ENCODE measurements at places on chromosomes 5 and 9. TPM values are rescaled to one million over a fixed set of nuclear protein-coding genes. Genes with fewer than 3 reads are reported as not detected.

The DAB2 gene
- not detected for total RNA-seq

- no peaks in the 10 kb centered on the region for H3K36me3 ChIP-seq
- no peak overlapping the region for H3K4me3 ChIP-seq
- H3K27me3 ChIP-seq, result no peaks in the 10 kb centered on the region
- no peak for DNase-seq
- H3K27ac ChIP-seq, result no peak overlapping the region
Measured at GRCh38 chr9:74284581-74285450, 212.3 kb upstream of the RORB start.

DNA sequence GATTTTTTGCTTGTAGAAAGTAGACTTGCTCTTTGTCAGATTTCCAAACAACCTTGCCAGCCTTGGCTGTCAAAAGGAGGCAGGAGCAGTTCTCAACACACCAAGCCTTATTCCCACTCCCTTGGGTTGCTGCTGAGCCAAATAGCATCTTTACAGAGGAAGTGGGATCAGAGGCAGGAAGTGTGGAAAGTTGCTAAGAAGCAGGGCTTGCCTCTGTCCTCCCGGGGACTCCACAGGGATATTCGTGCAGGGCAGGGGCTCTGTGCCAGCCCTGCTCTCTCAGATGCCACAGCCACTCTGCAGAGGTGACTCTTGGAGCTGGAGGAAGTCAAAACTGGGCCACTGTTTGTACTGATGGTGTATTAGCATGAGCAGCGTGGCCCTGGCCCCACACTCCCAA is 24.3 kb downstream of the PTPDC1 start:
- no peak for DNase-seq
- no peak overlapping the region for H3K4me3 ChIP-seq
- H3K4me1 ChIP-seq, result no peaks in the 10 kb centered on the region
- H3K27me3 ChIP-seq, result no peaks in the 10 kb centered on the region

GRCh38 chr5:127957701-127958239 is 125.8 kb upstream of the SLC12A2 start:
- no peak overlapping the region for H3K4me3 ChIP-seq
- H3K36me3 ChIP-seq, result no peaks in the 10 kb centered on the region
- no peak for DNase-seq
- H3K27ac ChIP-seq, result no peak overlapping the region
- H3K27me3 ChIP-seq, result no peaks in the 10 kb centered on the region
- no peaks in the 10 kb centered on the region for H3K4me1 ChIP-seq

The NME5 gene
- total RNA-seq, result not detected

DNA sequence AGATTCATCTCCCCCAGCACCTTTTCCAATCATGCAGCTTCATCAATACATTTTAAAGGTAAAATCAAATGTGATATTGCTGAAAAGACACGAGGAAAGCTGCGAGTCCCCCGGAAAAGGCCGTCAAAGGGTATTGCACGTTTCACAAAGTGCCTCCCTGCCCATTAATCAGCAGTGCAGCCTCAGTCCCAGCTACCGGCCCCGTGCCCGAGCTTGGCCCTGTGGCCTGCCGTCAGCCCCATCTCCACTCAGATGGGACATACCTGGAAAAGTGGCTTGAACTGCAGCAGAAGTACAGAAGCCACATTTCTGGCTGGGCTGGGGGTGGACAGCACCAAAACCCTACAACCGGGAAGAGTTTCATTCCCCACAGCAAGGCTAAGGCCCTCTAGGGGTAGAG is 39.9 kb upstream of the EQTN start:
- H3K4me3 ChIP-seq, result no peak overlapping the region
- H3K36me3 ChIP-seq, result no peaks in the 10 kb centered on the region
- H3K27ac ChIP-seq, result no peak overlapping the region
- no peak for DNase-seq
- no peaks in the 10 kb centered on the region for H3K27me3 ChIP-seq

- H3K27ac ChIP-seq, result no peak overlapping the region
- peaks cover 5% of the 10 kb centered on the region for H3K27me3 ChIP-seq
- no peak for DNase-seq
- no peaks in the 10 kb centered on the region for H3K4me1 ChIP-seq
Measured at GRCh38 chr9:114426046-114426948, 38.5 kb upstream of the AKNA start.

GRCh38 chr9:90774682-90775081 is 26.9 kb upstream of the SYK start:
- no peak overlapping the region for H3K27ac ChIP-seq
- H3K4me1 ChIP-seq, result no peaks in the 10 kb centered on the region
- H3K27me3 ChIP-seq, result peaks cover 14% of the 10 kb centered on the region
- no peaks in the 10 kb centered on the region for H3K36me3 ChIP-seq
- no peak overlapping the region for H3K4me3 ChIP-seq

- H3K36me3 ChIP-seq, result no peaks in the 10 kb centered on the region
- peaks cover 75% of the 10 kb centered on the region for H3K27me3 ChIP-seq
- peak; percentile 65 for DNase-seq
- H3K4me3 ChIP-seq, result no peak overlapping the region
Measured at GRCh38 chr5:170603578-170604565, 100.1 kb downstream of the KCNIP1 start.

- no peak overlapping the region for H3K27ac ChIP-seq
- no peaks in the 10 kb centered on the region for H3K27me3 ChIP-seq
- DNase-seq, result no peak
- H3K4me1 ChIP-seq, result no peaks in the 10 kb centered on the region
- no peak overlapping the region for H3K4me3 ChIP-seq
Measured at GRCh38 chr5:8685704-8686103, 816.8 kb downstream of the MTRR start.

The WDR31 gene
- total RNA-seq, result 3.8 TPM

DNA sequence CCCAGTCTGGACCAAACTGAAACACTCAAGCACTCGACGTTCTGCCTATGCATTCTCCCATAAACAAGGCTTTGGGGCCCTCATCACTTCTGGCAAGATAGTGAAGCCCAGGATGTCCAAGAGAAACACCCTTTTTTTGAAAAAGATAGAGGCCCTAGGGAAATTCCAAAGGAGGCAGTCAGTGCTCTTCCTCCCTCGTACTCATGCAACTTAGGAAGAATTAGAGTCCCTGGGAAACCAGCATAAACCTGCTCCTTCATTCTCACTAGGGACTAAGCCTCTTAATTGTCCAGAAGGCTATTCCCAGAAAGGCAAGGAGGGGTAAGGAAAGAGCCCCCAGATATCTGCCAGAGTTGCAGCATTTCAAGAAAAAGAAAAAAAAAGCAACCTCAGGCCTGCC is 7.8 kb upstream of the RUSC2 start:
- H3K36me3 ChIP-seq, result no peaks in the 10 kb centered on the region
- H3K27ac ChIP-seq, result no peak overlapping the region
- H3K4me1 ChIP-seq, result no peaks in the 10 kb centered on the region
- H3K4me3 ChIP-seq, result no peak overlapping the region
- no peaks in the 10 kb centered on the region for H3K27me3 ChIP-seq

DNA sequence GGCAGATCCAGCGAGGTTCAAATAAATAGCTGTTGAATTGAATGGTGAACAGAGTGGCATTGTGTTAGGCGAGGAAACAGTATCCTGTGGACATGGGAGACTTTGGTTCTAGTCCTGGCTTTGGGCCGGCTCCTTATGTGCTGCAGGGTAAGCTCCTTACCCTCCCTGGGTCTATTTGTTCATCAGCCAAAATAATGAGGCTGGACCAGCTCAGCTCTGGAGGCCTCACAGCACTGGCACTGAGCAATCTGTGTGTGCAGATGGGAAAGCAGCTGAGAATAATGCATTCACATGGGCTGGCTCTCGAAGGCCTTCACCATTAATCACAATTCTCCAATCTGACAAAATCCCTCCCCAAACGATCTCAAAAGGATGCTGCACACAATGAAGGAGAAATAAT is 81.9 kb downstream of the APBA1 start:
- no peak overlapping the region for H3K27ac ChIP-seq
- no peaks in the 10 kb centered on the region for H3K36me3 ChIP-seq
- DNase-seq, result no peak
- no peaks in the 10 kb centered on the region for H3K4me1 ChIP-seq
- peaks cover 16% of the 10 kb centered on the region for H3K27me3 ChIP-seq

The IL5 gene
- 1.3 TPM for total RNA-seq

- H3K4me3 ChIP-seq, result no peak overlapping the region
- peaks cover 19% of the 10 kb centered on the region for H3K27me3 ChIP-seq
- DNase-seq, result no peak
- no peaks in the 10 kb centered on the region for H3K4me1 ChIP-seq
Measured at GRCh38 chr5:124755565-124755964, 9.1 kb upstream of the ZNF608 start.

DNA sequence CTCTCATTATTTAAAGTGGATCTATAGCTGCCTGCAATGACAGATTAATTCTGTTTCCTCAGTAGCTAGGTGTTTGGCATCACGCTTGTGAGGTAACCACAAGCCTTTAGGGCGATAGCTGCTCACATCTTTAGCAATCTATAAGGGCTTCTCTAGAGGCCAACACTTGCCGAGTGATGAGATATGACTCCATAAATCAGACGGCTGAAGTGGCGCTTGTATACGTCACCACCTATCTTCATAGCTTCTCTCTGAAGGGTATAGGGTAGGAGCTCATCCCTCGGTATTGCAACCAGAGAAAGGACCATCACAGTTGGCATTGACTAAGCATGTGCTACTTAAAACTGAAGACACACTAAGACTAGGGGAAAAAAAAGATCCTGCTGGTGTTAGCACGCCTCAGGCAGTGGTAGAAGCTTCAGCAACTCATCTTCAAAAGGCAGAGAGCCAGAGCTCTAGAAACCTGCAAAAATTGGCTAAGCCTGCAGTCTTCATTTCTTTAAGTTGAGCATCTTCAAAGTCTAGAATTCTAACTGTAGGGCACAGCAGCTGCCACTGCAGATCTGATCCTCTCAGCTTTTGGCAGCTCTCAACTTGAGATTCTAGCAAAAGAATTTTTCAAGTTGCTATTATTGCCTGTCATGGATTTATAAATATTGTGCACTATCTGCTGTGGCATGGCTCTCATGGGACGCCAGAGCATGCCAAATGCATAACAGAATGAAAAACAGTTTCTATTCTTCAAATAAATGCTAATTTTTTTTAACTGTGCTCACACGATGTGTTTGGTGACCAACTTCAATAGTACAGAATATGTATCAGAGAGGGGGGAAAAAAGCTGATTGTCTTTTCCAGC is 37.5 kb downstream of the PSMB7 start:
- H3K27me3 ChIP-seq, result no peaks in the 10 kb centered on the region
- H3K27ac ChIP-seq, result no peak overlapping the region
- peaks cover 14% of the 10 kb centered on the region for H3K36me3 ChIP-seq
- no peak for DNase-seq
- H3K4me3 ChIP-seq, result no peak overlapping the region

DNA sequence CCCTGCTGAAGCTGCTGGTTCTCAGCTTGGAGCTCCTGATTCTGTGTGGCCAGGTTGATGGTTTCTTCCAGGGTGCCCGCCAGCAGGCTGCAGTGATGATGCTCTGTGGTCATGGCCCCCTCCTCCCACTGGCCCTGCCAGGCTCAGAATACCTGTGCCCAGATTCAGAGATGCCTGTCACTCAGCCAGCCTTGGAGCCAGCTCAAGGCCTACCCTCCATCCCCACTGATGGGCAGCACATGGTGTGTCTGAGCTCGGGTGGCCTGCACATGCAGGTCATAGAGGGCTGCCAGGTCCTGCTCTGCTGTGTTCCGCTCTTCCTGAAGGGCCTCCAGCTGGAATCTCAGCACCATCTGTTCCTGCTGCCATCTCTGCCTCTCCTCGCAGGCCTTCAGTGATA is 5.4 kb downstream of the SLC35A4 start:
- peaks cover 20% of the 10 kb centered on the region for H3K36me3 ChIP-seq
- DNase-seq, result no peak

The PRRT1B gene
- total RNA-seq, result not detected

GRCh38 chr5:158450751-158451171 is 591.8 kb upstream of the CLINT1 start:
- no peak overlapping the region for H3K27ac ChIP-seq
- DNase-seq, result no peak
- H3K36me3 ChIP-seq, result peaks cover 3% of the 10 kb centered on the region
- H3K4me1 ChIP-seq, result no peaks in the 10 kb centered on the region
- no peak overlapping the region for H3K4me3 ChIP-seq
- H3K27me3 ChIP-seq, result no peaks in the 10 kb centered on the region

The PCDHB9 gene
- total RNA-seq, result 0.05 TPM

The TMEM252 gene
- total RNA-seq, result not detected

DNA sequence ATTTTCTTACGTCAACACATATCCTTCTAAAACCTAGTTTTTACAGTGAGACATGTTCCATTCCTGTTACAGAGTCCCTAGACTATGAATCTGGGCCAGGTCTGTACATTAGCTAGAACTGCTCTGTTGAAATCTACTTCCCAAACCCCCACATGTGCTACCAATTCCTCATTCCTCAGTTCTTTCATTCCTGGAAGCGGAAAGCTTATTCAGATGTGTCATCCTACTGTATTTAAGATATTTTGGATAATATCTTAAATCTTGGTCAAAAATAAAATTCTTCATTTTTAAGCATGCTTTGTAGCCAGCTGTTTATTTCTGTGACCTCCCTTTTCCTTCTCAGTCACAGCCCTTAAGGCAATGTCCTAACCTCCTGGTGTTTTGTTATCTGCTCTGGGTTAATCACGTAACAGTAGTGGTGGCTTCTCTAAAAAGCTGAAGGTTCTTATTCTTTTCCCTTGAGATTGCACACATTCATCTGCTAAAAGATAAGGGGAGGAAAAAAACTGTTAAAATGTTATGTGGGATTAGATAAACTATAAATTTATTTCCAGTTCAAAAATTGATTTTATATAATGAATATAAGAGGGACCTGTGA is 35.6 kb downstream of the GLRX start:
- H3K27ac ChIP-seq, result no peak overlapping the region
- peaks cover 5% of the 10 kb centered on the region for H3K4me1 ChIP-seq
- H3K36me3 ChIP-seq, result no peaks in the 10 kb centered on the region
- no peaks in the 10 kb centered on the region for H3K27me3 ChIP-seq
- no peak for DNase-seq

The GPX8 gene
- not detected for total RNA-seq

GRCh38 chr9:123562844-123563346 is 206.9 kb downstream of the CRB2 start:
- no peaks in the 10 kb centered on the region for H3K27me3 ChIP-seq
- peak; percentile 38 for DNase-seq
- peaks cover 5% of the 10 kb centered on the region for H3K36me3 ChIP-seq
- H3K4me1 ChIP-seq, result peaks cover 18% of the 10 kb centered on the region

- H3K4me1 ChIP-seq, result no peaks in the 10 kb centered on the region
- peaks cover 5% of the 10 kb centered on the region for H3K36me3 ChIP-seq
- DNase-seq, result peak; percentile 37
- no peak overlapping the region for H3K27ac ChIP-seq
Measured at GRCh38 chr9:100011062-100011681, 87.6 kb downstream of the ERP44 start.

The ENHO gene
- total RNA-seq, result not detected

All from activated T-cell treated with anti-CD3 and anti-CD28 coated beads, Interleukin-2, amount 50 U/mL, for 72 hours (primary cell).